ENCODE measurements at places on chromosomes 11 and 22.

GRCh38 chr11:65016705-65017104 is 2.7 kb downstream of the ARL2 start:
- no peak for DNase-seq

- DNase-seq: no peak
These were observed 1435.9 kb downstream of the BRD1 start for GRCh38 chr22:48391820-48392219.

- no peak for DNase-seq
These were observed 1.5 kb downstream of the SIDT2 start for GRCh38 chr11:117180020-117180419.

GRCh38 chr22:50209893-50210292 is 9.1 kb downstream of the SELENOO start:
- peak; percentile 19 for DNase-seq
